ENCODE measurements at places on chromosomes 7 and 10. TPM values are rescaled to one million over a fixed set of nuclear protein-coding genes. Genes with fewer than 3 reads are reported as not detected.

- no peak overlapping the region for H3K4me3 ChIP-seq
- H3K27me3 ChIP-seq: no peaks in the 10 kb centered on the region
- H3K4me1 ChIP-seq: no peaks in the 10 kb centered on the region
- peaks cover 43% of the 10 kb centered on the region for H3K36me3 ChIP-seq
These were observed 170.4 kb downstream of the EGFR start for GRCh38 chr7:55189146-55189766.

Gene TCF7L2
- 40.1 TPM for total RNA-seq

- H3K27ac ChIP-seq: peak overlapping the region; percentile 62
- H3K27me3 ChIP-seq: no peaks in the 10 kb centered on the region
- H3K36me3 ChIP-seq: no peaks in the 10 kb centered on the region
- no peak overlapping the region for H3K4me3 ChIP-seq
- no peak for DNase-seq
These were observed 226.3 kb upstream of the NPVF start for GRCh38 chr7:25454562-25455041.

DNA sequence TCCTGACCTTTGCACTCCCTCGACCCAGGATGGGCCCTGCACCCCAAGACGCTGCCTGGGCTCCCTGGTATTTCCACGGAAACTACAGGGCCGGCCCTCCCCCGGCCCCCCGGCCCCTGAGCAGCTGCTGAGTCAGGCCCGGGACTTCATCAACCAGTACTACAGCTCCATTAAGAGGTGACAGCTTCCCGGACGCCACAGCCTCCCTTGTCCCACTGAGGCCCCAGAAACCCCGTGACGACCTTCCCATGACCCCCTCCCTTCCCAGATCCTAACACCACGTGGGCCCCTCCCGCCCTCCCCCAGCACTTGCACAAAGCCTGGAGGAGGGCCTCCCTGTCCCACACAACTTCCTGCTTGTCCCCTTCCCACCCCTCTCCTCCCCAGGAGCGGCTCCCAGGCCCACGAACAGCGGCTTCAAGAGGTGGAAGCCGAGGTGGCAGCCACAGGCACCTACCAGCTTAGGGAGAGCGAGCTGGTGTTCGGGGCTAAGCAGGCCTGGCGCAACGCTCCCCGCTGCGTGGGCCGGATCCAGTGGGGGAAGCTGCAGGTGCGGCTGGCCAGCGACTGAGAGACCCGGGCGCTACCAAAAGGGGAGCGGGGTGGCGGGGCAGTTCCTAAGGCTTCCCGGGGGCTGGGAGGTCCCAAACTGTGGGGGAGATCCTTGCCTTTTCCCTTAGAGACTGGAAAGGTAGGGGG lies 5.7 kb downstream of the NOS3 start:
- H3K27ac ChIP-seq: peak overlapping the region; percentile 60
- H3K36me3 ChIP-seq: no peaks in the 10 kb centered on the region
- H3K4me1 ChIP-seq: peaks cover 83% of the 10 kb centered on the region

Gene CRYGN
- total RNA-seq: 2.5 TPM

Gene KCNH2
- 5.1 TPM for total RNA-seq
